ENCODE measurements at places on chromosomes 11 and 22.

DNA sequence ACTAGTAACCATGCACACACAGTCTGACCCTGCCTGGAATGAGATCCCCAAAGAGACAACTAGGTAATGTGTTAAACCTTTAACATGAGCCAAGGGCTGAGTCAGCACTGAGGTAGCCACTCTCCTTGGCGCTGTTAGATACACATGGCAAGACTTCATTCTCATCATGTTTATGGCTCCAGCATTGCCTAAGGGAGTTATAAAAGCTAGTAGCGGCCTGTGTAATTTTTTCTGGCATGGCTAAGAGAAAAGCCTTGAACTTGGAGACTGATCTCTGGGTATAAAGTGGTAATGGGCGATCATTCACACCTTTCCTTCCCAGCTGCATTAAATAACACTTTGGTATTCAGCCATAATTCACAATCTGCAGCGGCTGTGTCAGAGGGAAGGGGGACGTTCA is 779.7 kb upstream of the LRRC4C start:
- no peaks in the 10 kb centered on the region for H3K27me3 ChIP-seq
- no peak for DNase-seq
- H3K4me3 ChIP-seq: no peak overlapping the region
- H3K27ac ChIP-seq: no peak overlapping the region
- H3K36me3 ChIP-seq: no peaks in the 10 kb centered on the region

- H3K4me1 ChIP-seq: peaks cover 9% of the 10 kb centered on the region
- peak; percentile 40 for DNase-seq
- peak overlapping the region; percentile 93 for H3K27ac ChIP-seq
- no peaks in the 10 kb centered on the region for H3K36me3 ChIP-seq
- H3K4me3 ChIP-seq: no peak overlapping the region
- H3K27me3 ChIP-seq: no peaks in the 10 kb centered on the region
These were observed 42.7 kb downstream of the RTL6 start for GRCh38 chr22:44455151-44455962.

DNA sequence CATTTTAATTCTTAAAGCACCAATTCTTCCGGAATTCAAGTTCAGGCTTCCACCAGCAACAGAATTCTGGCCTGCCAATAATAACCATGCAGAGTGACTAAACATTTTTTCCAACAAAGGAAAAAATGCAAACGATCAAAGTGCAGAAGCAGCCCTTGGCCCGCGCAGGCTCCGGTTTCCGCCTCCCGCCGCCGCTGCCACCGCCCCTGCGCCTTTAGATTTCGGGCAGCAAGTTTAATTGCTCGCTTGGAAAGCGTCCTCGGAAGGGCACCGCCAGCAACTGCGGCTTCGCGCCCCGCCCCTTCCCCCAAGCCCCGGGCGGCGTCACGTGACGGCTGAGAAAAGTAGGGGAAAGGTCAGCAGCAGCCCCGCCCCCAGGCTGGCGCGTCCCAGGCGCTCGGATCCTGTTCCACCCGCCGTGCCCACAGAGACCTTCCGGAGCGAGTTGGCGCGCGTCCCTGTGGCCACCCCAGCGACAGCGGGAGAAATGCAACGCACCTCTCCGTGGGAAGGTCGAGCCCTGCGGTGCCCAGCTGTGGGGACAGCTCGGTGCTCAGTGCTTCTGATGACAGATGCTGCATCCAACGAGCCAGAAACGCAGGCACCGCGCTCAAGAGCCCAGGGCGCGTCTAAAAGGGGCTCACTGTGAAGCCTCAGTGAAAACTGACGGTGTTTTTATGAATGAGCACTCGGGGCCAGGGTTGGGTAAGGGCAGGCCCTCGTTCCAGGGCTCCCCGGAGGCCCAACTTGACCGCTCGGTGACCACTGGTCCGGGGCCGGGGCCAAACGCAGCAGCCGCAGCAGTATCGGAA is 2.5 kb downstream of the CPT1A start:
- no peaks in the 10 kb centered on the region for H3K27me3 ChIP-seq
- peaks cover 77% of the 10 kb centered on the region for H3K4me1 ChIP-seq
- H3K4me3 ChIP-seq: peak overlapping the region; percentile 62

DNA sequence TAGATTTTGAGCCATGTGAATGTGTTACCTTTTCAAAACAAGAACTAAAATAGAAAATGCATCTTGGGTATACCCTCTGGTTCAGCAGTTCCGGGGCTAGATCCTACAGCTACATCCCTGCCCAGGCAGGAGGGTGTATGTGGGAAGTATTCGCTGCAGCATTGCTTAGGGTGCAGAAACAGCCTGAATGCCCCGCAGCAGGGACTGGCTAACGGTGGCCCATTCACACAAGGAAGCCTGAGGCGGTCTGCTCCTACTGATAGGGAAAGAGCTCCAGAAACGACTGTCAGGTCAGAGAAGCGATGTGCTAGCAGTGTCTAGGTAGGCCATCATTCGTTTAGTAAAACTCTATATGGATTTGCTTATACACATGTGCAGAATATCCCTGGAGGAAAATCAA is 9.9 kb upstream of the RASL10A start:
- H3K27ac ChIP-seq: no peak overlapping the region
- H3K27me3 ChIP-seq: no peaks in the 10 kb centered on the region
- no peak overlapping the region for H3K4me3 ChIP-seq
- no peaks in the 10 kb centered on the region for H3K4me1 ChIP-seq

DNA sequence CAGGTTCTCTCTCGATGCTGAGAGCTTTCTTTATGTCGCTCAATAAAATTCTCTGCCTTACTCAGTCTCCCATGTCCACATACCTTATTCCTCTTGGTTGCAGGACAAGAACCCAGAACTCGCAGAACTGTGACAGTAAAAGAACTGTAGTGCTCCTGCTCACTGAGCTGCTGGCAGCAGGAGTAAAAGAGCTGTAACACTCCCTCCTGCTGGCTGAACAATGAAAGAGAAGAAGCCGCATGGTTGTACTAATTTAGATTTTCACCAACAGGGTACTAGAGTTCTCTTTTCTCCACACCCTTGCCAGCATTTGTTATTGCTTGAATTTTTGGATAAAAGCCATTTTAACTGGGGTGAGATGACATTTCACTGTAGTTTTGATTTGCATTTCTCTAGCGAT is 433.2 kb downstream of the GUCY1A2 start:
- no peaks in the 10 kb centered on the region for H3K36me3 ChIP-seq
- H3K4me3 ChIP-seq: no peak overlapping the region
- H3K27ac ChIP-seq: no peak overlapping the region
- H3K4me1 ChIP-seq: no peaks in the 10 kb centered on the region
- no peaks in the 10 kb centered on the region for H3K27me3 ChIP-seq

- no peak for DNase-seq
- no peaks in the 10 kb centered on the region for H3K36me3 ChIP-seq
- no peak overlapping the region for H3K4me3 ChIP-seq
- no peaks in the 10 kb centered on the region for H3K27me3 ChIP-seq
- H3K27ac ChIP-seq: no peak overlapping the region
These were observed 80.1 kb downstream of the SOX6 start for GRCh38 chr11:16276251-16276650.

GRCh38 chr11:62954478-62954877 is 30.3 kb downstream of the SLC22A6 start:
- H3K36me3 ChIP-seq: no peaks in the 10 kb centered on the region
- no peak overlapping the region for H3K4me3 ChIP-seq

- no peaks in the 10 kb centered on the region for H3K36me3 ChIP-seq
- no peak overlapping the region for H3K27ac ChIP-seq
- H3K4me3 ChIP-seq: no peak overlapping the region
- H3K27me3 ChIP-seq: no peaks in the 10 kb centered on the region
These were observed 186.2 kb downstream of the CWF19L2 start for GRCh38 chr11:107271425-107271824.

DNA sequence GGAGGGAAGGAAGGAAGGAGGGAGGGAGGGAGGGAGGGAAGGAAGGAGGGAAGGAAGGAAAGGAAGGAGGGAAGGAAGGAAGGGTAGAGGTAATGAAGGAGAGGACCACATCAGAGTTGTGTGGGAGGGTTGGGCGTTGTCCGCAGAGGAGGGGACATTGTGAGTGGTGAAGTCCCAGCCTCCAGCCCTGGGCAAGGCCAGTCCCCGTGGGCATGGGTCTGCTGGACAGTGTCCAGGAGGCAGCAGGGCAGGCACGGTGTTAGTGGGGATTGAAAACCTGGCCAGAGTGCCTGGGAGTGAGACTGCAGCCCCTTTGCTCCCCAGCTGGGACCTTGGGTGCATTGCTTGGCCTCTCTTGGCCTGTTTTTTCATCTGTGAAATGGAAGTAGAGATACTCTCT is 1462.3 kb downstream of the BRD1 start:
- H3K4me3 ChIP-seq: no peak overlapping the region
- H3K36me3 ChIP-seq: no peaks in the 10 kb centered on the region
- H3K27ac ChIP-seq: no peak overlapping the region
- DNase-seq: no peak
- H3K4me1 ChIP-seq: no peaks in the 10 kb centered on the region
- H3K27me3 ChIP-seq: no peaks in the 10 kb centered on the region

DNA sequence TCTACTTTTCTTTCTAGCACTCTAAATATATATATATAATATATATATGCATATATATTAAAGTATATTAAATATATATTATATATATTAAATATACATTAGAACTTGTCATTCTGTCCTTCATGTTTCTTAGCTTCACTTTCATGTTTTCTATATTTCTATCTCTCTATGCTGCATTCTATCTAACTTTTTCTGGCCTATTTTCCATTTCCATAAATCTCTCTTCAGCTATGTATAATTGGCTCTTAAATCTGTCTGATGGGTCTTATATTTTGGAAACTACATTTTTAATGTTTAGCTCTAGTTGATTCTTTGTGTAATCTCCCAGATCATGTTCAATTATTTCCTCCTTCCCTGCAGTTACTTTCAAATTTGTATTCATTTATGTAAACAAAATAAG is 72.2 kb downstream of the MTNR1B start:
- no peaks in the 10 kb centered on the region for H3K27me3 ChIP-seq
- H3K36me3 ChIP-seq: no peaks in the 10 kb centered on the region
- H3K27ac ChIP-seq: no peak overlapping the region
- H3K4me3 ChIP-seq: no peak overlapping the region
- DNase-seq: no peak
- H3K4me1 ChIP-seq: no peaks in the 10 kb centered on the region

GRCh38 chr22:40385036-40385782 is 14.8 kb downstream of the SGSM3 start:
- peaks cover 38% of the 10 kb centered on the region for H3K4me1 ChIP-seq
- peak overlapping the region; percentile 58 for H3K4me3 ChIP-seq
- no peaks in the 10 kb centered on the region for H3K36me3 ChIP-seq
- no peaks in the 10 kb centered on the region for H3K27me3 ChIP-seq
- DNase-seq: peak; percentile 39

DNA sequence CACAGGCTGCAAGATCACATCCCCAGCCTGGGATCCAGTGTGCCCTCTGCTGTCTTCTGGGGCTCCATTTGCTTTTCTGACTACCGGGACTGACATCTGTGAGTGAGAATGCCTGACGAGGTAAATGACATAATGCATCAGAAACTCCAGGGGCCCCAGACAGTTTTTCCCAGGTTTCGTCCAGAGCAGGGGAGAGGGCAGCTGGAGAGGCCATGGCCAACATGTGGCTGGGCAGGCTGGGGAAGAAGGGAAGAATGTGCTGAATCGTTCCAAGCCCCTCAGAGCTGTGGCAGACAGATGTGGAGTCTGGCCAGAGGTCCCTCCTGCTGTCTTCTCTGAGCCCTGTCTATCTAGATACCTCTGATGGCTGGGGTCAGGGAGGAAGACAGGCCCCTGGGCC is 163.9 kb downstream of the TRIM29 start:
- no peak for DNase-seq
- H3K27me3 ChIP-seq: peaks cover 32% of the 10 kb centered on the region
- H3K4me1 ChIP-seq: no peaks in the 10 kb centered on the region
- no peaks in the 10 kb centered on the region for H3K36me3 ChIP-seq
- H3K27ac ChIP-seq: no peak overlapping the region

DNA sequence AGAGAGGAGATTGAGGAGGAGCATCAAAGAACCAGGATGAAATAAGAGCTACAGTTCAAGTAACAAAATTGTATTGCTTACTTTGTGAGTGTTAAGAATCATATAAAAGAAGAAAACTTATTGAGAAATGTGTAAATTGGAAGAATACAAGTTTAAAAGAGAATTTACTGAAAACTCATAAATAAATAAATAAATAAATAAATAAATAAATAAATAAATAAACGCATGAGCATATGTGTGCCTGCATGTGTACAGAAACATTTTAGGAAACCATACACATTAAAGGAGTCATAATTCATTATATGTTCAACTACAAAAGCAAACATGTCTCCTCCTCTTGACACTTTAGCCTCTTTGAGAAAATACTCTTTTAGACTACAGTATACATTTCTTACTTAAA is 42.6 kb downstream of the CNTN5 start:
- H3K4me1 ChIP-seq: no peaks in the 10 kb centered on the region
- H3K27ac ChIP-seq: no peak overlapping the region
- no peak overlapping the region for H3K4me3 ChIP-seq
- no peak for DNase-seq

DNA sequence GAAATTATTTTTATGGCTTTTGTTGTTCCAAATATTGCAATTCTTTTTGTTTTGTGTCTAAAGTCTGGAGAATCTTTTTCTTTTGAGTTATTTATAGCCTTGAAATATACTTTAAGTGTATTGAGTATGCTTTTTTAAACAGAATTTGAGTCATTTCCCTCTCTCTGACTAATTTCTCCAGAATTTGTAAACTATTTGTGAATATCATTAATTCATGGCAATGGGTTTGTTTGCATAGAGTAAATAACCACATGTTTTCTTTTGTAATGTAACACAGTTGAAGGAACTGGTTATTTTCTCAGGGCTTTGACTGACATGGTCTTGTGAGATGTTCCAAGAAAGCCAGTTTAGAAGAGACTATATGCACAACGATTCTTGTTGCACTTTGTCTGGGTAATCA is 30.9 kb upstream of the MPEG1 start:
- no peaks in the 10 kb centered on the region for H3K27me3 ChIP-seq
- no peak overlapping the region for H3K27ac ChIP-seq
- peaks cover 7% of the 10 kb centered on the region for H3K4me1 ChIP-seq
- DNase-seq: no peak
- H3K36me3 ChIP-seq: no peaks in the 10 kb centered on the region

- no peaks in the 10 kb centered on the region for H3K27me3 ChIP-seq
- no peak overlapping the region for H3K27ac ChIP-seq
- DNase-seq: no peak
- no peak overlapping the region for H3K4me3 ChIP-seq
- H3K36me3 ChIP-seq: no peaks in the 10 kb centered on the region
These were observed 1.5 kb upstream of the MRGPRG start for GRCh38 chr11:3220101-3220500.

DNA sequence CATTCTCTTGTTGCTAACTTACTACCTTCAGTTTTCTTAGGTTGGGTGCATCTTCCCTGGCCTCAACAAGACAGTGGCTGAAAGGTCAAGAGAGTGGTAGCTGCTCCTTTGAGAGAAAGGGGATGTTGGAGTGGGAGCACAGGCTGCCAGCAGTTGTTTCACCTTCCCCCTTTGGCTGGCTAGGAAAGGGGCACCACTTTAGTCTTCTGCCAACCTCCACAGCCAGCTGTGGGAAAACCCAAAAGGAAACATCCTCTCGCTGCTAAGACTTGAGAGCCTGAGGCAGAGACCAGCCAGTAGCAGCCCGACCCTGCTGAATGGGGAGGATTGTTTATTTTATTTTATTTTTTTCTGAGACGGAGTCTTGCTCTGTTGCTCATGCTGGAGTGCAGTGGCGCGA is 34.4 kb downstream of the MARK2 start:
- DNase-seq: no peak
- peaks cover 13% of the 10 kb centered on the region for H3K36me3 ChIP-seq
- H3K4me1 ChIP-seq: peaks cover 59% of the 10 kb centered on the region
- H3K4me3 ChIP-seq: no peak overlapping the region
- H3K27me3 ChIP-seq: no peaks in the 10 kb centered on the region

GRCh38 chr11:17116117-17116516 is 38.6 kb upstream of the RPS13 start:
- H3K4me3 ChIP-seq: no peak overlapping the region
- H3K36me3 ChIP-seq: no peaks in the 10 kb centered on the region
- no peak overlapping the region for H3K27ac ChIP-seq
- no peak for DNase-seq
- no peaks in the 10 kb centered on the region for H3K4me1 ChIP-seq

Measured in T-cell (primary cell).